Head of caudate nucleus (tissue), 42 donors: ENCODE measurements at places on chromosomes 6 and 20.

DNA sequence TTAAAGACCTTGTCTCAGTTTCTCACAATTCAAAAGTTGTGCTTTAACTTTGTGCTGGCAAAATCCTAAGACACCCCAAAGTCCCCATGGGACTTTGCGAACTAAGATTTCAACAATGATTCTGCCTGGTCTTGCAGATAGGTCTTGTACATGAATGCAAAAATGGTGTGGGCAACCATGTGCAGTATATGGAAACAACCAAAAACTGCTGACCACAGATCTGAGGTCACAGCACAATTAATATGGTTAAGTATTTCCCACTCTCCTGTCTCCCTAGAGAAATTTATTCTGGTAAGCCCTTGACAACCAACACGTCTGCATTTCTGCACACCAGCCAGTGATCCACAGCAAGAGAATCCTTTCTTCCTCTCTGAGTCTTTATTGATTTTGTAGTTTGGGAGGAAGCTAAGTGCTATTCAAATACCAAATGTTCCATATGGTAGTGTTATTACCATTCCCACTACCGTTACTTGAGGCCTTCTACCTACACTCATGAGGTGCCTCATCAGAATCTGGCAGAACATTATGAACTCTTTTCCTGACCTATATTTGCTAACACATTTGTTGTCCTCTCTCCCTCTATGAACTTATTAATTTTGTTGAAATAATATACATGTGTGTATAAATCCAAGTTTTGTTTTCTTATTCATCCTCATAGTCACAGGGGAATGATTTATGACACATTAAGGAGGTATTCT, 178.7 kb downstream of the ATXN1 start:
- DNase-seq: no peak

DNA sequence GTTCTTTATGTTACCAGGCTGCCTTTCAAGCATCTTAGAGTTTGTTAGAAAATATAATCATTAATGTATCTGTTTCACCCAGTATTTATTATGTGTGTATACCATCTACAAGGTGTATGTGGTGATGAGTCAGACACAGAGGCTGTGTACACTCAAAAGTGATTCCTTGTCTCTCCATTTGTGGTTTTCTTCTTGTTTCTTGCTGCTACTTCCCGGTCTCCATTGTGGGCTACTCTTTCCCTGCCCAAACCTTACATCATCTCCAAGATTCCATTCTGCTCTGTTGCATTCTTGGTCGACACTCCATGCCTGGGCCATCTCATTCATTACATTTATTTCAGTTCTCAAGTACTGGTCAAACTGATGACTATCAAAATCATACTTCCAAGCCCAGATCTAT, 182.2 kb upstream of the STXBP5 start:
- no peak for DNase-seq

GRCh38 chr6:49299279-49299678, 163.8 kb downstream of the MMUT start:
- no peak for DNase-seq

DNA sequence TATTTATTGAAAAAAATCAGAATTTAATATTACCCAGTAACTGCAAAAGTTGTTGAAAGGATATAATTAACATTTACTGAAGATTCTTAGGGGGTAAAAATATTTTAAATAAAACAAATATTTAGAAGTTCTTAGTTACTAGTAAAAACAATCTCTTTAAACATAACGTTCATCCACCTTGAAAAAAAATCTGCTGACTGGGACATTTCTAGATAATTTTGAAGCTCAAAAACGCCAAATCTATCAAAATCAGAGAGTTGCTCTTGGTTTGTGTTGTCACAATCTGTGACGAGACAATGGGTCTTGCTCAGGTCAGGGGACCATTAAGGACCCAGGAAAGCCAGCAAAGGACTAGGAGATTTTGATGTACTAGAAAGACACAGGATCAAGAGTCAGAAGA, 177.0 kb downstream of the BACH2 start:
- no peak for DNase-seq

DNA sequence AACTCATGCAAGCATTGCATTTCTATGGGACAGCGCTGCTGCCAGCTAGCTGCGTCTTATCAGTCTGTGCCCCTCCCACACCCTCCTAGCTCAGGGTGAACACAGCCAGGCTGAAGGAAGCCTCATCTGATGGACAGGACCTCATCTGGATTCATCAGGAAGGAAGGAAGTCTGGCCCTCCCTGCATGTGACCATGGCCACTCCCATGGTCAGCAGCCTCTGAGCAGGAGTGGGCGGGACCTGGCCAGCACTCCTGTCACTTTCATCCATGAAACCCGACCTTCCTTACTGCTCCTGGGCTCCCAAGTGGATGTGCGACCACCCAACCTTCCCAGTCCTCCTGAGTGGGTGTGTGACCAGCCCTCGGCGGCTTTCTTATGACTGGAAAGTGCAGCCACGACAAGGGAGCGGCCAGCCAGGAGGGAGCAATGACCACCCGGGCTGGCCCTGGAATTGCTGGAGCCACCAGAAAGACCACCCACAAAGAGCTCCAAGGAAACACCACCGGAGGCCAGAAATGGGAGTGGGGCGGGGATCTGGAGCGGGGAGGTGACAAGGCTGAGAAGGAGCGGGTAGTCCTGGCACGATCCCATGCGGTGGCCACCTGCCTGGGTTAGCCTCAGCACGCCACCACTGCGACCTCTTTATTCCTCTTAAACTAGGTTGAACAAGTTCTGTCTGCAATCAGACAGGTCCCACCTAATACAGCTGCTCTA, 241.2 kb downstream of the TTLL2 start:
- no peak for DNase-seq

- DNase-seq: peak; percentile 38
Measured at GRCh38 chr6:33018904-33019303, 9.5 kb upstream of the HLA-DOA start.

GRCh38 chr6:26250698-26251044, 114.3 kb upstream of the BTN3A2 start:
- DNase-seq: no peak

DNA sequence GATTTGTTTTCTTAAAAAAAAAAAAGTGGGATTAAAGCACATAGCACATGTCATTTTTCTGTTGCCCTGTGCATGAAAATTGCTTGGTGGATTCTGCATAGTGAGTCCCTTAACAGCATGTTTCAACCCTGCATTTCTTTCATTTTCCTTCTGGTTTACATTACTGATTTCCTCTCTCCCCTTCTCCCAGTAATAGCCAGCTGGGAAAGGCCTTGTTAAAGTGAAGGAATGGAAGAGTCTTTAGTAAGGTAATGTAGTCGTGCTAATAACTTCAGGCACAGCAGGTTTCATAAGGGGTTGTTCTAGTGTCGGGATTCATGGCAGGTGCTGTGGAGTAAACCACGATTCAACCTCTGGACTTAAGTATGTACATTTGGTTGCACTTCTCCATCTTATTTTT, 202.4 kb downstream of the FARS2 start:
- no peak for DNase-seq

DNA sequence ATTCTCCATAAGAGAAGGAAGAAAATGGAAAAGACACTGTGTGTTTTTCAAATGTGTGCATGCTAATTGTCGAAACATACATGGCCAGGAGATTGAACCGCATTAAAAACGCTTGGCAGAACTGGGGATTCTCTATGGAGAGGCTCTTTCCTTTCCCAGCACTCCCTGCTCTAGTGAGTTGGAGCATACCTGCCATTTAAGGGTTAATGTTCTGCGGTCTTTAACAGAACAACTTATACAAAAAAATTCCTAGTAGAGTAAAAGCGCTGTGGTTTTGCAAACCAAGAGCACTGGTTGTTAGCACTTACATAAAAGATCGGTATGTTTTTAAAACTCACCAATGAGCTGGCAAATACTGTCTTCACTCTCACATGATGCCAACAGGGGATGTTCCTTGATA, 1.5 kb downstream of the TAGAP start:
- DNase-seq: no peak

DNA sequence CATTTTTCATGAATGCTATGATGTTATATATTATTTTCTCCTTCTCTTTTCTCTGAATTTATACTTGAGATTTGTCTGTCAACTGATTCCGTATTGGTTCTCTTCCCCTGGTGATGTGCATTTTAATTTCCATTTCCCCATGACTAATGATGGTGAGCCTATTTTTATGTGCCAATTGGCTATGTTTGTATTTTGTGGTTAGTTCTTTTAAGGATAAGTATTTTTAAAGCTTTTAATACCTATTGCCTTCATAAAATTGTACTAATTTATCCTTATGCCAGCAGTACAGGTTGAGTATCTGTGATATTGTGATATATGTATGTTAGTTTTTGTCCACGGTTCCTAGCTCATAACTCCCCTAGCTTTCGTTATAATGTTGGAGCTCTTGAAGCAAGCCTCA, 2.8 kb downstream of the POLH start:
- no peak for DNase-seq

- peak; percentile 13 for DNase-seq
Measured at GRCh38 chr6:82361631-82362030, 2.0 kb upstream of the TPBG start.

GRCh38 chr6:166389119-166389518, 6.4 kb upstream of the MPC1 start:
- no peak for DNase-seq

GRCh38 chr20:63551068-63551467, 2.9 kb upstream of the FNDC11 start:
- no peak for DNase-seq

GRCh38 chr6:127117979-127118297, 533 bp upstream of the RSPO3 start:
- DNase-seq: no peak

GRCh38 chr6:70411542-70412251, 1.6 kb upstream of the FAM135A start:
- DNase-seq: no peak

GRCh38 chr6:166008441-166009369, 158.9 kb downstream of the TBXT start:
- peak; percentile 92 for DNase-seq

DNA sequence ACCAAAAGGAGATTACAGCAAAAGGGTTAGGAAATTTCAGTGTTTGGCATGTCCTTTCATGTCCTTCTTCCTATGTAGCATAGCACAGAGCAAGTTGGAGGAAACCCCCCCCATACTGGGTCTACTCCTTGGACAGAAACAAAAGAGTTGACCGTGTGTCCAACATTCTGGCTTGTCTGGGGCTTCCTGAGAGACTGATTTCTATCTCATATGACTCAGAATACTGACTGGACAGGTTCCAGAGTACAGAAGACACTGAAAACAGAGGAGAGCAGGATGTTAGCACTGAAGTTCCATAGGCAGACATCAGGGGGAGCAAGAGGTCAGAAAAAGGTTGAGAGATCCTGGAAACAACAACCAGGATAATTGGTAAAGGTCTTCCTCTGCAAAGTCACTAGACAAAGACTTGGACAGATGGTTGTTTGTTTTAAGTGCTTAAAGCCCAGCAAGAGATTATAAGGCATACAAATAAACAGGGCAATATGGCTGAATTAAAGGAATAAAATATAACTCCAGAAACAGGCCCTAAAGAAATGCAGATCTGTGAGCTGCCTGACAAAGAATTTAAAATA, 48.4 kb downstream of the USP49 start:
- peak; percentile 66 for DNase-seq

DNA sequence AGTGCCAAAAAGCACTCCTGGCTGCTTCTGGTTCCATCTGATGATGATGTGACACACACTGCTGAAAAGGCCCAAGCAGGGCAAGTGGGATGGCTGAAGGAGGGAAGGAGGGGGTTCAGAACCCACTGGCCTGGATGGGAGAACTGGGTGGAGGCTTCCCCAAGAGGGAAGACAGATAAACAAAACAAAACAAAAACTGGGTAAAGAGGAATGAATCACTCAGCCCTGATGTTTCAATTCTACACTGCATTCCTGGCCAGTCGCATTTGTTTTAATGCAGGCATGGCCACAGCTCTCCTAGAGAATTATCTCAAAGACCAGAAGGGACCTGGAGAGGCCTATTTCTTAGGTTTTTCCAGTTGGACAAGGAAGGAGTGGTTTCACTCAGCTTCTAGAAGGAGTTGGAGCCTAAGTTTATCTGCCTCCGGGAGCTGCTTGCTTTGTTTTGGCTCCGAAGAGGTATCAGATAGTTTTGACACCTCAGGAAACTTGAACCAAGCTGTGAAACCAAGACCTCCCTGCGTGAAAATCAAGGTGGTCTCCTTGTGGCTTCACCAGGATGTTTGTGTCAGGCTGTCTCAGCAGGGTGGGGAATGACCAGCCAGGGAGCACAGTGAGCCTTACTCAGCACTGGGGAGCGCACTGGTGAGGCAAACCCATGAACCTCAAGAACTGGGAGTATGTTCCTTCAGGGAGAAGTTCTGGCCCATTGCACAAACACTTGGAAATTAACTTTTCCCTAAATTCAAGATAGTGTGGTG, 16.1 kb downstream of the TTPAL start:
- no peak for DNase-seq

DNA sequence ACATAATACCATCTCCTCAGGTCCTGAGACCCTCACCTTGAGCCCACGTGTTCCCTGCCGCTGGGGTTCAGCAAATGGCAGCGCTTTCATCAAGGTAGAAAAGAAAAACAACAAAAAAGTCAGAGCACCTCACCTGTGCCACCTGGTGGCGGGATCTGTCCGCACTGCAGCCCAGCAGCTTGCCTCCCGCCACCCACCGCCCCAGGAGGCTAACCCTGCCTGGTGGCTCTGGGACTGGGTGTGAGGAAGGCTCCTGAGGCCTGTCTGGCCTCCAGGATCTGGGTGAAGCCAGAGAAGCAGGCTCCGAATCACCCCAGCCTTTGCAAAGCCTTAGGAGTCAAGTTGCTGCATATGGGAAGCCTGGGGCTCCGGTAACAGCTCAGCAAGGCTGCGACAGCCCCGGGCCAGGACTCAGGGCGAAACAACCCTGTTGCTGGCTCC, 270.8 kb downstream of the BMP7 start:
- DNase-seq: no peak

GRCh38 chr20:14896569-14896968, 559.2 kb upstream of the FLRT3 start:
- no peak for DNase-seq

DNA sequence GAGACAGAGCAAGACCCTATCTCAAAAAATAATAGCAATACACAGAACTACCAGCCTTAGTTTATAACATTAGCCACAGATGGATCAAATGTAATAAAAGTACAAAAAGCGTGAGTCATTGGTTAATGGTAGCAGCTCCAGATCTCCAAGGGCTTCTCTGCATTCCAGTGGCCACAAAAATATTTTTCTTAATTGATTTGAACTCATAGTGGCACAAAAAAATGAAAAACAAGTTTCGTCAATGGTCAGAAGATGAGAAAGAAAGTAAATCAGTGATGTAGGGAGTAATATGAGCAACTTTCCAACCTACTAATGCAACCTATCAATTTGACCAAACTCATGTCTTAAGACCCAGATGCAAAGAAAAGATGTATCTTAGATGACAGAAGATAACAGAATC, 79.6 kb downstream of the CEP57L1 start:
- DNase-seq: no peak

DNA sequence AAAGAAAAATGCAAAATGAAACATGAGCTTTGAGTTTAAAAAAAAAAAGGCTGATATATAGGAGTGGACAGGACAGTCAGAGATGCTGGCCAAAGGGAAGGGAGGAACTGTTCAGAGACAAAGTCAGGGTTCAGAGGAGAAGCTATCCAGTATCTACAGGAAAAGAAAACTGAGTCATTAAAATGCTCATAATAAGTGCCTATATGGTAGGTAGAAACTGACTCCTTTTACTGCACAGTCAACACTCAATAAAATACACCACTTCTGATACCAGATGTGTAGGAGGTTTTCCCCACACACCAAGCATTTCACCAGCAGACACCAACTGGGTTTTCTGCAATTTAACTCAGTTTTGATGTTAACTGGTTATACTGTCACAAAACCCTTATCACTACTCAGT, 32.9 kb downstream of the FRK start:
- no peak for DNase-seq
